ENCODE measurements at places on chromosomes 12 and 14.

DNA sequence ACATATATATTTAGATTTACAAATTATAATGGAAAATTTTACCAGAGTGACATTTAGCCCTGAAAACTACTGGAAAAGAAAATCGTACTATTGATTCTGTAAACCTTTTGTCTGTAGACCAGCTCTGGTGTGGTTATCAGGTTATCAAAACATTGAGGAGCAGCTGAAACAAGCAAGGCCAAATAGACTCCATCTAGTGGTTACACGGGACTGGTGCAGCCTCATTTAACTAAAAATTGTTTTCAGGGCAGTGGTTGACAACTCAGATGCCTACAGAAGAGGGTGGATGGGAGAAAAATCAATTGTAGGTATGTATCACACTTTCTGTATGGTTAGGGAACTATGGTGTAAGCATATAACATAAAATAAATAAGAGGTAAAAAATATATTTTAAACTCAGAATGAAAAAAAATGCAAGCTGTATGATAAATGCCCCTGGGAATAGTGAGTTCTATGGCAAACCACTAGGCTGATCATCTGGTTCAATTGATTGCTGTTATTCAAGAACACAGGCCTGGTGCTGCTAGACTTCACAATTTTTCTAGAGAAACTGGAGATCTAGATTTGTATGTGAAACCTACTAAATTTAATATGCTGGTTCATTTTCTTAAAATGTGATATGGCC lies 51.2 kb downstream of the ACSS3 start:
- no peak for DNase-seq

GRCh38 chr12:86903159-86903558 lies 647.0 kb upstream of the MGAT4C start:
- no peak for DNase-seq

DNA sequence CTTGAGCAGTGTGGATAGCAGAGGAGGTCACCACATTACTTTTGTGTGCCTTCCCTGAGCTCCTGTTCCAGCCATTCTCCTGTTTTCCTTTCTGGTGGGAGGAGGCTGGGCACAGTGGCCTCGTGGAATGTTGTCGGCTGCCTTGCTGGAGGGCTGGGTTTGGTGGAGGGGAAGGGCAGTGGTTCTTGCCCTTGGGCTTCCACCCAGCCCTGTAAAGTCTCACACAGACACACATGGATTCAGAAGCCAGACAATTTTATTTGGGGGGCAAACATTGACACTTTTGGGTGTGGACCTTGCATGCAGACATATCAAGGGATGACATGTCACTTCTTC lies 866 bp downstream of the NPFF start:
- DNase-seq, result no peak

DNA sequence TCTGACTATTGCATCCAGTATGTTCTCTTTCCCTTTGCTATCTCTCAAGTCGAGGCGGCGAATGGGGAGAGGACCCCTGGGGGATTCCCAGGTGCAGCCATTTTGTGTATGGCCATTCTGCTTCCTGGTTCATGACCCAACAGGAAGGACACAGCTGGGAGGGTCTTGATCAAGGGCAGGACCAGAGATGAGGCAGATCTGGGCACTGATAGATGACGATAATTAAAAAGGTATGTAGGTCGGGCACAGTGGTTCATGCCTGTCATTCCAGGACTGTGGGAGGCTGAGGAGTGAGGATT lies 73.9 kb downstream of the EID3 start:
- no peak for DNase-seq

DNA sequence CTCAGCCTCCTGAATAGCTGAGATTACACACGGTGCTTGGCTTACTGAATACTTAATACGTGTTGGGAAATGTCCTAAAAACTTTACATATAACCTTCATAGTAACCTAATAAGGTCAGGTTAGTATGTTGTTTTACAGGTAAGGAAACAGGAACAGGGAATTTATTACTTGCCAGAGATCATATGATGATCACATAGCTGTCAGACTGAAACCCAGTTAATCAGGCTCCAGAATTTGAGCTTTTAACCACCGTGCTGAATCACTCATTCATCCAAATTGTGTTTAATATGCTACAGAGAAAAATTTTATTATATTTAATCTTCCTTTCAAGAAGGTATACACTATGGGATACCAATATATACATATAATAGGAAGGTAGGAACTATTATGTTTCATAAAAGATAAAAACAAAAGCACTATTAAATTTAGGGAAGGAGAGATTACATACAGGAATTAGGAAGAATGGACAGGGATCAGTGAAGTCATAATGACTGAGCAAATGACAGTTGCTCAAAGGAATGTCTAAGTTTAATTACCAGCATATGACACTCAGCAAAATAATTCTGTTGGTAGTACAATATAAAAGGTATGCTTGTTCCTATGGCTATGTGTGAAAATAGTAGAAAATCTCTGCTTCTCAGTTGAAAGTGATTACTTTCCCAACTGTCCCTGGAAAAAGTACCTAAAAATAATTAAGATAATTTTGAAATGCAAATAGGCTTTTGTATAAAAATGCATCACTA lies 59.3 kb downstream of the HEATR5A start:
- no peak for DNase-seq

GRCh38 chr12:11542599-11542998 lies 106.9 kb upstream of the ETV6 start:
- DNase-seq, result no peak

GRCh38 chr12:126243814-126244440 lies 1178.7 kb downstream of the AACS start:
- no peak for DNase-seq

GRCh38 chr14:104699426-104699748 lies 10.0 kb downstream of the INF2 start:
- DNase-seq, result no peak

DNA sequence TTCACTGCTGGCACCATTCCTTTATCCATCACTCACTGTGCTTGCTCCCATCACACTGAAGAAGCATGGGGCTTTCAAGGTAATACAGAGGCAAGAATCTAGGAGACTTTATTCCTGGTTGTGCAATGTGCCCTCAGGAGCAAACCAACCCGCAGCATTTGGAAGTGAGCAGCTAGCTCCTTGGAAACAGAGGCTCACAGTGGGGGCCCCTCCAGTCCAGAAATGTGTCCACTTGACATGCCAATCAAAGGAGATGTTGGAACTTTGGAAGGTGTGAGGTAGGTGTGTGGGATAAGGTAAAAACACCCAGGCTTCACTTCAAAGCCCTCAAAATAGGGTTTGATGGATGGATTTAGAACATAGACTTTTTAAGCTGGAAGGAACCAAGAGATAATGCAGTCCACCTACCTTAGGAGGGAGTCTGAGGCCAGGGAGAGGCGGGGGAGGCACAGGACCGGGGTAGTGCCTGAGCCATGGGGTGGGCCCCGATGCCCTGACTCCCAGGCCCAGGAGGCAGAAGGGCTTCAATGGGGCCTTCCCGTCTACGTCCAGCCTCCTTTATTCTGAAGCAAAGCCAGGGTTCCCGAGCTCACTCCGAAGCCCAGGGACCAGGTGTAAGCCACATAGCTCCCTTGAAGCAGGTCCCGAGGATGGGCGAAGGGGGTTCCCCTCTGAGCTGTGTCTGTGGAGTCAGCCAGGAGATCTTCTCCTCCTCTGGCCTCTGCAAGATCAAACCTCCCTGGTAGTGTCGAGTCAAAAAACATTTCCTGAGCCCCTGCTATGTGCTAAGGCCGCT lies 17.6 kb upstream of the BCL11B start:
- DNase-seq, result no peak
